ENCODE measurements at places on chromosomes 4 and X.

DNA sequence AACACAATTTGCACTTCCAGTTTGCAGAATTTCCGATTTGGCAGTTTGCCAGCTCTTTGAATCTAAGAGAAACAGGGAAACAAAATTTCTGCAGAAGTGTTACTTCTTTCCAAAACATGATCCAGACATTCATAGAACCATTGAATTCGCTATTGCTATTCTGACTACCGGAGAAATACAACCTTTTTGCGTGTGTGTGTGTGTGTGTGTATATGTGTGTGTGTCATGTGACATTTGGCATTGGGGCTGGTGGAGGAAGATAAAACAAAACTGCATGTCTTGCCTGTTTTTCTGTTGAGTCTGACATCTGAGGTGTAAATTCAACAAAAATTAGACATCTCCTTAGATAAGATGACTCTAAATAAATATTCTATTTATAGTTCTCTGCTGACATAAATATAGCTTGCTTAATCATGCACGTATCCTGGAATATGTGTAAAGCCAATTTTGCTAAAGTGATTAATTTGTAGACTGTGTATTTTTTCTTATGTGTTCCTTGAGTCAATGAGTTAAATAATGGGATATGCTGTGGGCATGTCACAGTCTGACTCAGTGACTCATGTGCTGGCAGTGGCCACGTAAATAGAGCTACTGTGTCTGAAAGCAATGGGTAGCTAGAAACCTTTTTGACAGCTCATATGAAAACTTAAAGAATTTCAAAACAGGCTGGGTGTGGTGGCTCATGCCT is 98.9 kb downstream of the HPGD start:
- DNase-seq: peak; percentile 15

DNA sequence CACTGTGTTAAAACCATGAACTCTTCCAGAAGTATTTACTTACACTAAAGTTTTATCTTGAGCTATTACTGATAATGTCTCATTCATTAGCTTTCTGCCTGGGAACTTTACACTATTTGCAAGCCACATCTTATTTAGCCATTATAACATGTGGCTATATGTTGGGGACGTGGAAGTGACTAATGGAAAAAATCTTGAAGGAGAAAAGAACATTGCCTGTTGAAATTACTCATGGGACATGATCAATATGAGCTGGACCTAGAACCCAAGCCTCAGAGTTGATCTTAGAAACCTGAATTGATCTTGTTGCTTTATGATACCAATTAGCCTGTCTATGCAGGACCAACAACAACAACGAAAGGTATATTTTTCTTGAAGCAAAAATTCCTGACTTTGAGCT is 22.5 kb upstream of the ARHGAP6 start:
- DNase-seq: no peak

DNA sequence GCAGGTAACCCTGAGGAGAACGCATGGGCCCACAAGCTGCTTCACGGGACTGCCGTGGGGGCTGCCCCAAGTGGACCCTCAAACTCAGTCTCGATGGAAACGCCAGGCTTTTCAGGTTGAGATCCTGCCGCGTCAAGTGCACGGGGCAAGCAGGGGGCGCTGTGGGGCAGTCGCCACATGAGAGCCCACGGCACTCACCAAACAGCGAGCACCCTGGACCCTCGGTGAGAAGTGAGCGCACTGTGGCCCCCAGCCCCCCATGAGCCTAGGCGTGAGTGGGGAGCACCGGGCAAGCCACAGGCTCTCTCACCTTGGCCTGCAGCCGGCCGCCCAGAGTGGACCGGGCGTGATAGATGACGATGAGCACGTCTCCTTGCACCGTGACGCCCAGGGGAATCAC is 50.9 kb upstream of the CPLX1 start:
- DNase-seq: no peak

GRCh38 chr4:120921456-120922380 is 808 bp downstream of the PRDM5 start:
- peak; percentile 77 for DNase-seq

- no peak for DNase-seq
Measured at GRCh38 chr4:151709587-151709986, 51.2 kb downstream of the GATB start.

DNA sequence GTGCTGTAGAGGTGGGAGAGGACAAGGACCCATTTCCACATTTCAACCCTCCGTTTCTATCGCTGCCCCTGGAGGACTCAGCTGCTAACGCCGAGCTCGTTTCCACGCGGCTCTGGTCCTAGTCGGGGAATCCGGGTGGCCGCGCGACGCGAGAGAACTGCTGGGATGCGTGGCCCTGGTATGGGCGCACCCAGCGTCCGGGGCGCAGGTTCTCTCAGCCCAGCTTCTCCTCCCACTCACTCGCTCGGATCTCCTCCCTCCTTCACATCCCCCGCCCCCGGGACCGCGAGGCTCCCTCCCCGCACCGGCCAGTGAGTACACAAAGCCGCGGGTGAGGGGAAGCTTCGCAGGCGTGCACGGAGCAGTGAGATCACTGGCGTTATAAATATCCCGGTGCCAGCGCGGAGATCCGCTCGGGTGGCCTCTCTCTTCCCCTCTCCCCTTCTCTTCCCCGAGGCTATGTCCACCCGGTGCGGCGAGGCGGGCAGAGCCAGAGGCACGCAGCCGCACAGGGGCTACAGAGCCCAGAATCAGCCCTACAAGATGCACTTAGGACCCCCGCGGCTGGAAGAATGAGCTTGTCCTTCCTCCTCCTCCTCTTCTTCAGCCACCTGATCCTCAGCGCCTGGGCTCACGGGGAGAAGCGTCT is at the start of gene FGF5:
Gene FGF5, plus strand, starts transcription at position 412 of the 649 bp plus-strand sequence. Its CDS starts 161 bp downstream, at position 573.
- peak; percentile 54 for DNase-seq

DNA sequence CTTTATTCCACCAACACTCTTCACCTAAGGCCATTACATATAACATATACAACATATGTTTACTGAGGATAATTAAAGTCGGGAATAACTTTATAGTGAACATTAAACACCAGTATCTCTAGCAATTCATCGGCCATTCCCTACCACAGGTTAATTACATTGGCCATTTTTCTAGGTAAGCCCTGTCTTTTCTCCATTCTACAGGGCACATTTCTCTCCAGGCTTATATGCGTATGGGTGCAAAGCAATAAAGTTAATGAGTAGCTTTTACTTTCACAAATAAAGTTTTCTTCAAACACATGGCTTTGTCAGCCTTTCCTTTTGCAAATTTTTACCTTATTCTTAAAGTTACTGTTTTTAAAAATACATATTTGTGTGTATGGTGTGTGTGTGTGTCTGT is 111.9 kb upstream of the IQCM start:
- no peak for DNase-seq

- DNase-seq: no peak
Measured at GRCh38 chrX:14291666-14292500, 237.5 kb upstream of the GLRA2 start.

DNA sequence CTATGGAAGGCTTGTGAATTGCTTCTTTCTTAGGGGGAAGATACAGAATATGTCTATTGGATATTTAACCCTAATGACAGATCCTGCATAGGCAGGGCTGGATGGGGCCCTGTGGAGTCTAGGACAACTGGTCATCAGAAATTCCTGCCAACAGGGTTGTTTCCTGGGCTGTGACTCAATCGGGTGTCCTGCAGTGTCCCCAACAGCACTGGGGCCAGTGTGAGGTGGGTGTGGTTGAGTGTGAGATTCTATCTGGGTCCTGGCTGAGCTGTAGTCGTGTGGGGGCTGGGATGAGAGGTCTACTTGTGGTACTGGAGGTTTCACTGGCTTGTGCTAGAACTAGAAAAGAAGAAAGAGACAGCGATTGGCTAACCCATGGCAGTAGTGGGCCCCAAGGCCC is 87.3 kb upstream of the WDR1 start:
- DNase-seq: no peak

DNA sequence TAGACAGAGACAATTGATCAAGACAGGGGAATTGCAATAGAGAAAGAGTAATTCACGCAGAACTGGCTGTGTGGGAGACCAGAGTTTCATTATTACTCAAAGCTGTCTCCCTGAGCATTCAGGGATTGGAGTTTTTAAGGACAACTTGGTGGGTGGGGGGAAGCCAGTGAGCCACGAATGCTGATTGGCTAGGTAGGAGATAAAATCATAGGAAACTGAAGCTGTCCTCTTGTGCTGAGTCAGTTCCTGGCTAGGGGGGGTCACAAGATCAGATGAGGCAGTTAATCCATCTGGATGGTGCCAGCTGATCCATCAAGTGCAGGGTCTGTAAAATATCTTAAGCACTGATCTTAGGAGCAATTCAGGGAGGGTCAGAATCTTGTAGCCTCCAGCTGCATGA is 358.6 kb downstream of the GPM6A start:
- no peak for DNase-seq

DNA sequence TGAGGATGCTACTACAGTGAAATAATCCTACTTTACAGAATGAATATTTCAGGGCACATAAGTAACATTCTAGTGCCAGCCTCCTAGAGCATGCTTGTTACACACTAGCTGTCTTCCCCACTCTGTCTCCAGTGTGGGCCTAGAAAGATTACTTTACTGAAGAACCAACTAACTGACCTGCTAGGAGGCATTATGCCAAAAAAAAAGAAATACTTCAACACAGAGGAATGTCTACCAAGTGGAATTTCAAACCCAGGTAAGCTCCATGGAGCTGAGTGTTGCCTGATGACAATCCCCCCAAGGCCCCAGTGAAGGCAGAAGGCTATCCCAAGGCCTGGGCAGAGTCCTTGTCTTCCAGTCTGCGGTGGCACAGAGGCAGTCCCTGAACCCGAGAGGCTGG is 40.9 kb upstream of the STS start:
- DNase-seq: no peak

DNA sequence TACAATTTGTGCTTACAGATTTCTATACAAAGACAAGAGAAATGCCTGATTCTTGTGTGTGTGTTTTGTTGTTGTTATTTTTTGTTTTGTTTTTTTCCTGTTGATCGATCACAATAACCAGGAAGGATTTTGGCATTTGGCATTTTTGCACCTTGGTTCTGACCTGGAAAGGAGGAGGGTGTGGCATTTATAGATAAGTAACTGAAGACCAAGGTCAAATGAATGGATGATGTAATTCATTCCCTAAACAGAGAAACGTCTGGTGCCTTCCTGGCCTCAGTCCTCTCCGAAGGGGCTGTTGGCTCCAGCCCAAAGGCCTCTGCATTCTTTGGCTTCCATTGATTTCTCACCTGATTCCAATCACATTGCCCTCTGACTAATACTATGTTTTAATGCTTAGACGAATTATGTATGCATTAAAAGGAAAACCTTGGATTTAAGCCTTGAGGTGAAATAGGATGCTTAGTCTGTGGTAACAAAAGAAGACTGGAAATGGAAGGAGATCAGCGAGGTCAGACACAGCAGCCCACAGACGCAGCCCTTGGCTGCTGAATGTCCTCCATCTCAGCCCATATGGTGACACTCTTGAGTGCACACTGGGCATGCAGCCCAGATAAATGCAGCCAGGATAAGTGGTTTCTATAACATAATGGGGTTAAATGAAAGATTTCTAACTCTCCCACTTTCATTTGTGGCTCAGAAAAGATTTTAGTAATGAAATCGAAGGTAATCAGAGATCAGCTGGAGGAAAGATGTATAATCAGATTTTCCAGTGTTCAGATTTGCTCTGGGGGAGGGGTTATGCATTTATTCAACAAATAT is 60.5 kb upstream of the TRIM2 start:
- DNase-seq: no peak

DNA sequence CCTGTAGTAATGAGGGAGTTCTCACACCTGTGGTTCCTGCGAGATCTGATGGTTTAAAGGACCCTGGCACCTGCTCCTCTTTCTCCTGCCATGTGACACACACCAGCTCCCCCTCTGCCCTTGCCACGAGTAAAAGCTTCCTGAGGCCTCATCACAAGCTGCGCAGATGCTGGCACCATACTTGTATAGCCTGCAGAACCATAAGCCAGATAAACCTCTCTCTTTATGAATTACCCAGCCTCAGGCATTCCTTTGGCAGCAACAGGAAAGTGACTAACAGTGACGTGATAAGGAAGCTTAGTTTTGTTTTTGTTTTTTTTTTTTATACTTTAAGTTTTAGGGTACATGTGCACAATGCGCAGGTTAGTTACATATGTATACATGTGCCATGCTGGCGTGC is 130.9 kb downstream of the AFAP1 start:
- DNase-seq: no peak

- DNase-seq: no peak
Measured at GRCh38 chrX:101904996-101905395, 26.8 kb downstream of the ZMAT1 start.

DNA sequence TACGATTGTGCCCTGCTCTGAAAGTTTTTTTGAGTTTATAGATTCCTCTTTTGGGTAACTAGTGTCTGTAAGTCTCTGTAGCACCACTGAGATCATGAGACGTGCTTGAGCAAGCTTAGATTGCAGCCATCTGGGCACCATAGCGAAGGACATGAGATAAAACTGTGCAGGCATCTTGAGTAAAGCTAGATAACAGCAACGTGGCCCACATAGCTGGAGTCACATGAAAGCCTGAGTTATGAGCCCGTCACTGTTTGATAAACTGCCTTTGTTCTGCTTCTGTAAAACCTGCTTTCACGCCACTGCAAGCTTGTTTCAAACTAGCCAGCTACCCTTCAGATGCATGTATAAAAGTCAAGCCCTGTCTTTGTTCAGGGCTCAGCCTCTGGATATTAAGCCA is 359.1 kb upstream of the CXorf51A start:
- no peak for DNase-seq

- DNase-seq: no peak
Measured at GRCh38 chrX:11678158-11678557, 12.4 kb upstream of the ARHGAP6 start.

DNA sequence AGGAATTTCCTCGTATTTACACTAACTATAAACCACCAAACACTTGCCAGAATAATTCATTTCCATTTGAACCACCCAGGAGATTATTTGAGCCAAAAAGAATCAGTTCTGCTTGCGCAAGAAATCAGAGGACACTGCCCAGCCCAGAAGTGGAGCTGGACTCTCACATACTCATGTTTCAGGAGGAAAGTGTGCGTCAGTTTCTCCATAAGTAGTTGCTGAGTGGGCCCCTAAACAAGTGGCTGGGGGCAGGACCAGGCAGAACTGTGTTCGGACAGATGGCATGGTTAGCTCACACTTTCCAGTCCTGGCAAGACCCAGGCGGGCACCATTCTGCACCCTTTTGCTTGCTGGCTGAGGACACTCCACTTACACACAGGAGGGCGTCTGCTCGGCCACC is 38.8 kb downstream of the BTC start:
- no peak for DNase-seq

DNA sequence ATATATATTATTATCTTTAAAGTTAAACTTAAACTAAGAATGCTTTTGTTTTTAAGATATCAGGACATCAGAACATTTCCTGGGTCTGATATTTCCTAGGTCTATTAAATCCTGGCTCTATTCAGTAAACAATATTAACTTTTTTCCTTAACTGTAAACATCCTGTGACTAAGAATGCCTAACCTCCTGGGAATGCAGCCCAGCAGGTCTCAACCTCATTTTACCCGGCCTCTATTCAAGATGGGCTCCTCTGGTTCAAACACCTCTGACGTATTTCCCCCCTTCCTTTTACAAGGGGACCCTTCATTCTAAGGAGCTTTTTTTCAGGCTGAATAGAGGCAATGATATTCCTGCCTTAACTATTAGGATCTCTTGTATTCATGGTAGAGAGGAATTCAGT is 35.8 kb upstream of the DYNLT3 start:
- DNase-seq: no peak

GRCh38 chr4:119870856-119871255 is 195.8 kb downstream of the MAD2L1 start:
- DNase-seq: no peak

All from psoas muscle (tissue), 8 donors.